ENCODE measurements at places on chromosomes 11 and 22.

DNA sequence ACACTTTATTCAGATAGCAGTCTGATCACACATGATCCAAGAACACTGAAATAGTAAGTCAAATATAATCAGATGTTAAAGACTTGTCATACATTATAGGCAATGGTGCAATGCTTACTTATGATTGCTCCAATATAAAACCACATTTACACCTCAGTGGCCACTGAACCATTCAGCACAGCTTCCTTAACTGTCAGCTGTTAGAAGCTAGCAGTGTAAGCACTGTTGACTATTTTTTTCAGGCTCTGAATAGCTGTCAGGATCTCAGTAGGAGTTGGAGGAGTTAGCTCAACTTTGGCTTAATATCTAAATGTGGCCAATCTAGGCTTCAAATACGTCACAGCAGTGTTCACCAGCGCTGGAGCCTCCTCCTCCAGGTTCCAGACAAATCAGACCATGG lies 36.6 kb downstream of the METTL15 start:
- no peak for DNase-seq

- DNase-seq, result no peak
Measured at GRCh38 chr11:68409748-68410344, 50.7 kb upstream of the PPP6R3 start.

GRCh38 chr11:104118105-104118744 lies 45.7 kb downstream of the PDGFD start:
- no peak for DNase-seq

DNA sequence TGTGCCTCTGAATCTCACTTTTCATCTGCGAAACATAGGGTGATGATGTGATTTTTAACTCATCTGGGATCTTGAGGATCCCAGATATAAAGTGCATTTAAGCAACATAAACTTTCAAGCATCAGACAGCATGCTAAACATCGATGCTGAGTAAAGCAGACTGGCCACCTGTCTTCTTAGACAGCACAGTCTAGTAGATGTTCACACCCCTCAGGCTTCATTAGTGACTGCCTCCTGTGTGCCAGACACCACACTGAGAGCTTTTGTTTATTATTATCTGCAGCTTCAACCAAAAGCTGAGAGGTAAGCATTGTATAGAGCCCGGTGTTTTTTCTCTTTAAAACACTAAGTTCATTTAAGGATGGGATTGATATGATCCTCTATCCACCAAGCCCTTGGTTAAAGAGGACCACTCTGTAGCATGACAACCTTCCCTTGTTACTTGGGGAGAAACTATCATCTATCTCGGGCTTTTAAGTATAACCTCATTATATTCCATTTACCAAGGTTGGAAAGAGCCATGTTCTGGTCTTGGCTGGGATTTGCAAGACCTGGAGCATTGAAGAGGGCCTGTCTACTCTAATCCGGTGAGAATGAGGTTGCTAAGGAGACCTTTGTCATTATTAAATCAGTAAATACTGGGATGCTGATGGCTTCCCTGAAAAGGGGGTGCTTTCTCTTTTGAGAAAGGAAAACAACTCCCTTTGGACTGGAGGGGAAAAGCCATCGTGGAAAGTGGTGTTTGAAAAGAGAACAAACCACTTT lies 114.2 kb upstream of the SEZ6L start:
- DNase-seq, result no peak

DNA sequence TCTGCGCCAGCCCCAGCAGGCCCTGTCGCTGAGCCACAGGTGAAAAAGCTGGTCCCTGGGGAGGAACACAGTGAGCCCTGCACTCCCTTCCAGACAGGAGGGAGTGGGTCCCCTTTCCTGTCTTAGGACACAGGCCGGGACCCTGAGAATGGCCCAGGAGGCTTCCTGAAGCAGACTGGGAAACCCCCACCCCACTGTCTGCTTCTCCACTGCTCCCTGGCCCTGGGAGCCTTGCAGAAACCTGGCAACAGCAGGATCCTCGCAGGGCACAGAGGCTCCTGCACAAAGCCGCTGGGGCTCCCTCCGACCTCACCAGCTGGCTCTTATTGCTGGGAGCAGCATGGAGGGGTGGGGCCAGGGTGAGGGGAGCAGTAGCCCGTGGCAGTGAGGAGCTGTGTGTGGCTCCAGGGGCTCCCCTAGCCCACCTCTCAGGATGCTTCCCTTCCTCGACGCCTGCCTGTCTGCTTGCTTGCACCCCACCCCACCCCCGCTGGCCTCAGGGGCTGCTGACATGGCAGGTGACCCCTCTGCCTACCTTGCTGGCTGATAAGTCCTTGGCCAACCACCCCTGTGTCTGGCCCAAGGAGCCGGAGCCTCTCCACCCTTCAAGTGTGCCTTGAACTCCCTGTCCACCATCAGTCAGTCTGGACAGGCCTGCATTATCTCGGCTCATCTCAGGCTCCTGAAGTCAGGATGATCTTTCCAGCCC lies 72.1 kb upstream of the KCNQ1OT1 start:
- DNase-seq, result peak; percentile 1

- DNase-seq, result peak; percentile 5
Measured at GRCh38 chr11:30585125-30585891, 845 bp downstream of the MPPED2 start.

GRCh38 chr22:38756711-38757463 lies 1.1 kb upstream of the SUN2 start:
- no peak for DNase-seq

DNA sequence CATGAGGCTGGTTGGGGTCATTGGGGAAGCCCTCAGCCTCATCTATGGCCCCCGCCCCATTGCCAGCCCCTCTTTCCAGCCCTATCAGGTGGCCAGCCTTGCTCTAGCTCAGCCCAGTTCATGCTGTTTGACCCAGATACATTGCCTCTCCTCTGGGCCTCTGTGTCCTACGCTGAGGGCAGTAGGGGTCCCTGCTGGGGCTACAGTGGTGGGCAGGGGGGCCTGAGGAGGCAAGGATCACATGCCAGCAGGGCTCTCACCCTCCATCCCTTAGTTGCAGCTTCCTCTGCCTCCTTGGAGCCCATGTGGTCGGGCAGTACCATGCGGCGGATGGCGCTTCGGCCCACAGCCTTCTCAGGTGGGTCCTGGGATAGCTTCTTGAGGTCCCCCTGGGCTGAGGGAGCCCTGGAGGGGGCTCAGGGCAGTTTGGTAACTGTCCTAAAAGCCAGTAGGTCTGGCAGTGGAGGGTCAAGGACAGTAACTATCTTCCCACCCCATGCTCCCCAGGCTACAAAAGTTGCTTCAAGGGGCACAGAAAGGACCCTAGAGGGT lies 19.2 kb downstream of the EMID1 start:
- no peak for DNase-seq

DNA sequence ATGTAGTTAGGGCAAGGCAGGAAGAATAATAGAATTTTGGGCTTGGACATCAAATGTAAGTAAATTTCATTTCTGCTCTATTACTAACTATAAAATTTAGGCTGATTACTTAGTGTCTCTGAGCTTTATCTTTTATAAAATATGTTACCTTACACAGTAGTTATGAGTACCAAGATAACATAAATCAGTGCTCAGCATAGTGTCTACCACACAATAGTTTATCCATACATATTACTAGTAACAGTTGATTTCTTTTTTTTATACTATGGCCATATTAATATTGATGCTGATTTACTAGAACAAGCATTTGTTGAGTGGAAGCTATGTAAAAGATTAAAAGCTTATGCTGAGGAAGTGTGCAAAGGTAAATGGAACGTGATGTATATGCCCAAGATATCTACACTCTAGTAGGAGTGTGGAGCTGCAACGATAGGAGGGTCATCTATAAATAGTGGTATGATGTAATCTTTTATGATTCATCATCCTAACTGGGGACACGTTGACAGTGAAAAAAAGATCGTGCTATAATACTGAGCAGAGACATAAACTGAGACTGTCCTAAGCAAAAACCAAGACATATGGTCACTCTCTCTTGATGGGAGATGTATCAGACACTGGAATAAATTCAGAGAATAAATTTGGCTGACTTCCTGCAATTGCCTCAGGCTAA lies 8.7 kb upstream of the SLC5A12 start:
- DNase-seq, result no peak

DNA sequence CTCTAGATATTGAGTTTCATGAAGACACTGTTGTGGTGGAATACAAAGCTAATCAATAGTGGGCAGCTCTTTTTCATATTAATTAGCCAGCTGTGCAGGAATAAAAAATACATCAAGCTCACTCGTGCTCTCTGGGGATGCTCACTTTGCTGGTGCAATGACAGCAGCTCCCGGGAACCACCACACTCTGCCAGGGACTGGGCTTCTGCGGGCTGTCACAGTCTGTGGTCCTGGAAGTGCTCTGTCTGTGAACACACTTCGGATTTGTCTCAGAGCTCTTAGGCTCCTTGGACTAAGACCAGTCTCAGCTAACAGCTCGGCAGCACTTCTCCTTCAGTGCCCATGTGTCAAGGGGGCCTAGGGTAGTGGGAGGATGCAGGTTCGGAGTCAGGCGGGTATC lies 393.5 kb downstream of the TENM4 start:
- no peak for DNase-seq

- no peak for DNase-seq
Measured at GRCh38 chr11:30788849-30789248, 202.7 kb upstream of the MPPED2 start.

- DNase-seq, result no peak
Measured at GRCh38 chr11:106378513-106379179, 301.2 kb downstream of the AASDHPPT start.

GRCh38 chr11:17563961-17564686 lies 17.1 kb downstream of the OTOG start:
- DNase-seq, result no peak

DNA sequence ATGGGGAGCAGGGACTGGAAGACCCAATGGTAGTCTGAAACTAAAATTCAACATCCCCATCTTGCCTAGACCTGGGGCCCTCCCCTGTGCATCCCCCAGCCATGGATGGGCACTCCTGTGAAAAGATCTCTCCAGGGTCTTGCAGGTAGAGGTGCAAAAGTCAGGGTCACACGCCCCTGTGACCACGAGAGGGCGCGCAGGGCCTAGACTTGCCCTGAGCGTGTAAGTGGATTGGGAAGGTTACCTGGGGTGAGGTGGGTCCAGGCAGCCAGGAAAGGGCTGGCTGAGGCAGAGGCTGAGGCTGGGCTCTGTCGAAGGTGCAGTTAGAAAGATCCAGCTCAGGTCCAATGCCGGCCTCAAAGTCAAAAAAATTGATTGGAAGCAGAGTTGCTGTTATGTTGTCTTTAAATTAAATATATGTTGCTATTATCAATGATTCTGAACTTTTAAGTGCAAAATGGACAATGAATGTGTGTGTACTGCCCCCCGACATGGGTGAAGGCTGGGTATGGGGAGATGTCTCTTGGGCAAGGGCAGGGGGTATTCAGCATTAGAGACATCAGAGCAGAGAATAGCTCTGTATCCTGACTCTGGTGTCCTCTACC lies 4.8 kb upstream of the POU2F3 start:
- peak; percentile 65 for DNase-seq
